ENCODE measurements at places on chromosomes 1 and 21. TPM values are rescaled to one million over a fixed set of nuclear protein-coding genes. Genes with fewer than 3 reads are reported as not detected.

GRCh38 chr1:200862713-200863415, 9.9 kb upstream of the GPR25 start:
- no peaks in the 10 kb centered on the region for H3K4me1 ChIP-seq
- no peak overlapping the region for H3K27ac ChIP-seq
- H3K4me3 ChIP-seq, result no peak overlapping the region
- no peaks in the 10 kb centered on the region for H3K27me3 ChIP-seq
- DNase-seq, result no peak
- no peaks in the 10 kb centered on the region for H3K36me3 ChIP-seq

- no peaks in the 10 kb centered on the region for H3K4me1 ChIP-seq
- DNase-seq, result no peak
- H3K27ac ChIP-seq, result no peak overlapping the region
- no peaks in the 10 kb centered on the region for H3K27me3 ChIP-seq
- H3K4me3 ChIP-seq, result no peak overlapping the region
Observed at GRCh38 chr1:110091381-110091780, 20.9 kb upstream of the UBL4B start.

DNA sequence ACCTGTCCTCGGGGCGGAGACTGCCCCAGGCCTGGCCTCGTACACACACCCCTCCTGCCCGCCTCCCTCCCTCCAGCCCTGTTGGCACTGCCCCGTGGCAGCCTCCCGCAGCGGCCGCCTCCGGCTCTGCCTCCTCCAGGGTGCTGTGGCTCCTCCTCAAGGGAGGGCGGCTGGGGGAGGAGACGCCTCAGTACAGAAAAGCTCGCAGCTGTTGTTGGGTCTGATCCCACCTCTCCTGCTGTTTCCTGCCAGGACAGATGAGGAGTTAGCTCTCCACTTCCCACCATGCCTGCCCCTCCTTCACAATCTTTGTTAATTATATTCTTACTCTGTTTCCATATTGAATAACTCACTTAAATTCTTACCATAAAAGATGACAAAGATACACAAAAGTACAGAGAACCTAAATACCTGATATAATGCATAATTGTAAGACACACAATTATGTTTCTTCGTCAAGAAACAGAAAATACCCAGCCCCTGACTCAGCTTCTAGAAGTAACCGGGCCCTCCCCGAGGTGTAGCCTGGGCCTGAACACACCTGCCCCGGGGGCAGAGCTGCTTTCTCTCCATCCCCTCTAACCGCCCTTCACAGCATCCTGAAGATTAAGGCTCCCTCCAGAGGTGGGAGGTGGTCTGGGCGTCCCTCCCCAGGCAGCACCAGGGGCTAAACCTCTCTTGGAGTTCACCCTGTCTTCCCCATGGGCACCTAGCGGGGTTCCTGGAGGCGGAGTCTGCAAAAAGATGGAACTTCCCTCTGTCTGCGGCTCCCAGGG, 30.6 kb upstream of the COL6A1 start:
- H3K27me3 ChIP-seq, result no peaks in the 10 kb centered on the region

DNA sequence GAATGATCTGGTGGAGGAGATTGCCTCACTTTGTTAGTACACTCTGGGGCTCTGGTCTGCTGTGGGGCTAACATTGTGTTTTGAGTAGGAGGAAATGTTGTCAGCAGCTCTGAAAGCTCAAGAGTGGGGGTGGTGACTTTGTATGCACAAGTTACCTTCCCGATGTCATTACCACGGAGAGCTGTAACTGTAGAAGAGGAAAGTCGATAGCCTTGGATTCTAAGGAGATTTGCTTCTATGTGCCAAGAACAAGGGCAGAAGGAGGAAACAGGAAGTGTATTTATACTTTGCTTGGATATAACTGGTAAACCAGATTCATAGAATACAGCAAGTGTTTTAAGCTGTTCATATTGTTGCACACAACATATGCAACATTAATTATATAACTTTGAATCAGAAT, 196.1 kb downstream of the AMY1C start:
- no peaks in the 10 kb centered on the region for H3K4me1 ChIP-seq
- H3K27me3 ChIP-seq, result no peaks in the 10 kb centered on the region
- H3K4me3 ChIP-seq, result no peak overlapping the region
- no peak overlapping the region for H3K27ac ChIP-seq
- no peaks in the 10 kb centered on the region for H3K36me3 ChIP-seq
- no peak for DNase-seq

DNA sequence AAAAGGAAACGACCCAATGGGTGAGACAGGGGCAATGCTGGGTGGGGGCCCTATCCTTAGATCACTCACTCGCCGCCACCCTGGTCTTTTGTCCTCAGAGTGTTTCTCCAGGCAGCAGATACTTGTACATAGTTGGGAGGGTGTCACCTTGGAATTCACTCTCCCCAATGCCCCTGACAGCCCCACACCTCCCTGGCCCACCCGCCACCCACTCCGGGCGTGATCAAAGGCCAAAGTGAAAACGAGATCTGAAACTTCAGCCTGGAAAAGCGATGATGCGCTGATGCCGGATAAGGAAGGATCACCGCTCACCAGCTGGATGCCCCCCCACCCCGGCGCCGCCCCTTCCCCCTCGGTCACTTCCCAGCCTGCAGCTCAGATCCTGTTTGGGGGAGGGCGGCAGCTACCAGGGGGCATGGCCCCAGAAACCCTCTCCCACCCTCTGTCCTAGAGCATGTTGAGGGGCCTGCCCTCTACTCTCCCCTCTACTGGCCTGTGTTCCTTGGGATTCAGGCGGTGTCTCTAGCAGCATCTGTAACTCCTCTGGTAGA, 33.6 kb upstream of the CASZ1 start:
- no peaks in the 10 kb centered on the region for H3K36me3 ChIP-seq
- H3K27ac ChIP-seq, result no peak overlapping the region

DNA sequence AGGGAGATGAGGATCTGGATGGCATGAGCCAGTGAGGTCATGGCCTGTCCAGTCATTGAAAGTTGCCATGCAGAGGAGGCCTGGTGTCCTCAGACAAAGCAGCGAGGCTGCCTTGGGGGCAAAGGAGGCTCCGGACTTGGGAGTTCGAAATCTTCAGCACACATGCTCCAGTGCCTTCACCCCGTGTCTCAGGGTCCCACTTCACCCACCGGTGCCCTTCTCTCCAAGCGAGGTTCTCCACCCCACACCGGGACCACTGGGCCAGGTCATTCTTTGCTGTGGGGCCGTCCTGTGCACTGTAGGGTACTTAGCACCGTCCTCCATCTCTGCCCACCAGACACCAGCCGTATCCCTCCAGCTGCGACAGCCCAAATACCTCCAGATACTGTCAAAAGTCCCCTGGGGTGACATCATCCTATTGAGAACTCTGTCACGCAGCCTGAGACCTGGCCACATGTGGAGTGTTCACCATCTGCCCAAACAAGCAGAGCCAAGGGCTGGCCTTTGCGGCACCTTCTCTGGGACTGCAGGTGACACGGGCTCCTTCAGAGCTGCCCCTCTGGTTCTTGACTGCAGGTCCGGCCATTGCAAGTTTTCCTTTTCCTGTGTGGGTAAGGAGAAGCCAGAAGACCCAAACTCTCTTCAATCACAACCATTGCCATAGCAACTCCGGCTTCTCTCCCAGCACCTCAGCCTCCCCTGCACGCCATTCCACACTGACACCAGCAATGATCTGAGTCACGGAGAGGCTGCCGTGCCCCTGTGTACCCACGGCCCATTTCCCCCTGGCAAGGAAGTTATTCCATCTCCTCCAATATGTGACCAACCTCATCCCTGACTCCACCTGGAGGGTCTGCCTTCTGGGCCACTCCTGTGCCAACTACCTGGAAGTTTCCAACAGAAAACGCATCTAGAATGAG, 20.4 kb upstream of the PDE9A start:
- H3K27ac ChIP-seq, result no peak overlapping the region
- DNase-seq, result no peak
- no peaks in the 10 kb centered on the region for H3K27me3 ChIP-seq
- peaks cover 11% of the 10 kb centered on the region for H3K4me1 ChIP-seq

DNA sequence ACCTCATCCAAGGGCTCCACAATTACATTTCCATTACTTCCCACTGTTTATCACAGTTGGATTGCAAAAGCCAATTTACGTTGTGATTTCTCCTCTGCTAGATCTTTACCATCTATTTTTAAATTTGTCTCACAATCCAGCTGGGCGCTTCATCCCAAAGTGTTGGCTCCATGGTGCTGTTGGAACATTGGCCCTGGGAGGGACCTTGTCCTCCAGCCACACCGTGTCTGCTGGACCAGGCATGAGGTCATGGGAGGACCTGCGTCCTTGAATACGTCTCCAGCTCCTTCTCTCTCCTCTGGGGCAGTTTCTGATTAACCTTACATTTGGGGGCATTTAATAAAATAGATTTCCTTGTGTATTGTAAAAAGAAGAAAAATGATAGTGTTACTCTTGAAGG, 125.4 kb downstream of the KCNJ6 start:
- no peak overlapping the region for H3K27ac ChIP-seq
- H3K4me3 ChIP-seq, result no peak overlapping the region
- no peaks in the 10 kb centered on the region for H3K27me3 ChIP-seq
- no peak for DNase-seq

DNA sequence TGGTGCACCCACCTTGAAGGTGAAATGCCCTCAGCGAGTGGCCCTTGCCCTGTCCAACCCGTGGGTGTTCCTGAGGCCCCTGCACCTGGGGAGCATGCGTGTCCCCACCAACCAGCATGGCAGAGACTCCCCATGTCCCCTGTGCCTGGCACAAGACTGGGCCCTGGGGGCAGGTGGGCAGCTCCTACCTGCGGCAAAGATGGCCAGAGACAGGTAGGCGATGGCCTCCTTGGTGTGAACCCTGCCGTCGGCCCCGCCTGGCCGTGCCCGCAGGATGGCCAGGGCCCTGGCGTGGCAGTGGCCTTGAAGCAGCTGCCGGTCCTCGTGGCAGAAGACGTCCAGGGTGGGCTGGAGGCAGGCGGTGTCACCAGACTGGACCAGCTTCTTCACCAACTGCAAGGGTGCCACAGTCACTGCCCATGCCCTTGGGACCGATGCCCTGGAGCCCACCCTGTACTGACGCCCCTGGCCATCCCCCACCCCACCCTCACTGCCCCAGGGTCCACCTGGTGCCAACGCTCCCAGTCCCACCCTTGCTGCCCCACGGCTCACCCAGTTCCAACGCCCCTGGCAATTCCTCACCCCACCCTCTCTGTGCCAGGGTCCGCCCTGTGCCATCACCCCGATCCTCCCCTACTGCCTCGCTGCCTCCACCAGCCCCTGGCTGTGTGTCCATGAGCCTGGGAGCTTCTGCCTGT, 15.7 kb downstream of the TTC34 start:
- no peak overlapping the region for H3K27ac ChIP-seq
- no peak overlapping the region for H3K4me3 ChIP-seq
- H3K4me1 ChIP-seq, result no peaks in the 10 kb centered on the region
- H3K27me3 ChIP-seq, result no peaks in the 10 kb centered on the region

- no peak for DNase-seq
- H3K36me3 ChIP-seq, result no peaks in the 10 kb centered on the region
- H3K27me3 ChIP-seq, result no peaks in the 10 kb centered on the region
- H3K4me3 ChIP-seq, result no peak overlapping the region
- H3K4me1 ChIP-seq, result no peaks in the 10 kb centered on the region
- no peak overlapping the region for H3K27ac ChIP-seq
Observed at GRCh38 chr1:228955691-228956090, 220.4 kb downstream of the RHOU start.

DNA sequence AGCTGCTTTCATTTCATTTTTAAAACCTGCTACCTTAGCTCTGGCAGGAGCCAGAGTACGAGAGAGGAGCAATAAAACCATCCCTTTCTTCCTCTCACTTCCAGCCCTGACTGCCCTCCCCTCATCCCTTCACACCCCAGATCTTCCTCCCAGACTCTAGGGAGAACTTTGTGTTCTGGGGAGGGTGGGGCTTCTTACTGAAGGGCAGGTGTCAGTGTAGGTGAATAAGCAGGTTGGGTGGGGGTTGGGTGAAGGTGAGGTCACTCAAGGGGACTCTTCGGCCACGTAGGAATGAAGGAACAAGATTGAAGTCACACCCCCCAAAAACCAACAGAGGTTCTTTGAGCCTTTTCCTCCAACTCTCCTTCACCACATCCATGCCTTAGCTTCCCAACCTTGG, 88.9 kb downstream of the CD58 start:
- DNase-seq, result no peak
- H3K4me3 ChIP-seq, result no peak overlapping the region
- H3K4me1 ChIP-seq, result no peaks in the 10 kb centered on the region
- no peaks in the 10 kb centered on the region for H3K36me3 ChIP-seq

DNA sequence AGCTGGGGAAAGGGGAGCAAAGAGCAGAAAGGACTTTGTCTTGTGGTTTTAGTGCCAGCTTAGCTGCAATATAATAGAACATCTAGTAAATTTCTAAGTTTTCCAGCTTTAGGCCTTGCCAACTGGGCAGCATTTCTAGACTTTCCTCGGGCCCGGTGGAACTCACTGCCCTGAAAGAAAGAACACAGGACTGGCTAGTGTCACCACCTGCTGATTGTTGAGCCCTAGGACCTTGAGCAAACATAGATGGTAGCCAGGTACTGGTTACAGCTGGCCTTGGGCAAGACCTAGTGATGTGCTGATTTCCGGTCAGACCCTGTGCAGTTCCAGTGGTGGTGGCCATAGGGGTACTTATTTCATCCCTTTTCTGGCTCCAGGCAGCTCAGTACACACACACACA, 753.2 kb upstream of the B3GALT2 start:
- H3K36me3 ChIP-seq, result no peaks in the 10 kb centered on the region
- no peaks in the 10 kb centered on the region for H3K27me3 ChIP-seq
- no peak overlapping the region for H3K27ac ChIP-seq
- DNase-seq, result no peak
- no peaks in the 10 kb centered on the region for H3K4me1 ChIP-seq

DNA sequence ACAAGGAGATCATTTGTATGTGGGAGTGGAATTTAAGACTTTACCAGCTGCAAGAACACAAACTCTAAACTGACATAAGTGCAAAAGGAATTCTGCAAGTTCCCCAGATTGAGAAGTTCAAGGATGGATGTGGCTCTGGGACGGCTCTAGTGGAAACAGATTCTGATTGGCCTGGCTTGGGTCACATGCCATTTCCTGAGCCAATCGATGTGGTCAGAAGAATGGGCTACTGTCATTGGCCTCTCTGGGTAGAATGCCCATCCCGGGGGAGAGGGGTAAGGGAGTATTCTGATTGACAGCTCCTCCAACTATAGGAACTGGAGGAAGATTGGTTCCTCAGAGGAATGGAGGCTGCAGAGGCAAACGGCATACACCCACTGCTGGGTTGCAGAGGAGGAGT, 6.0 kb upstream of the IFNLR1 start:
- H3K27me3 ChIP-seq, result no peaks in the 10 kb centered on the region
- DNase-seq, result no peak
- no peak overlapping the region for H3K4me3 ChIP-seq
- H3K36me3 ChIP-seq, result no peaks in the 10 kb centered on the region
- H3K4me1 ChIP-seq, result peaks cover 10% of the 10 kb centered on the region

DNA sequence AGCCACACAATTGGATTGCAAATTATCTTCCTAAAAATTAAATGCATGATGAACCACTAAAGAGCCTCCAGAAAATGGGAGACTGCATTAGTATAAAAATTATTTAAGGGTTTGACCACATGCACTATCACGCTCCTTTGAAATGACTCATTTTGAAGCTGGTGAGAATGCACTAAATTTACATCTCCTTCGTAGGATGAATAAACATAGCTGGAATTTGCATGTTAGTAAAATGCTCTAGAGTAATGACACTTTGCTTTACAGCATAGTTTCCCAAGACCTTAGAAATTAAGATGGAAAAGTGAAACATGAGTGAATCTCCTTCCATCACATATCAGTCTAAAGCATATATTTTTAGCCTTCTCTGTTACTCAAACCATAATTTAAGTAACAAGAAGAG, 2.4 kb downstream of the PLPPR4 start:
- H3K36me3 ChIP-seq, result no peaks in the 10 kb centered on the region
- DNase-seq, result no peak
- no peak overlapping the region for H3K27ac ChIP-seq
- no peak overlapping the region for H3K4me3 ChIP-seq

The PEX11B gene
- total RNA-seq, result 19.4 TPM

The C1orf210 gene
- not detected for total RNA-seq

The GORAB gene
- 25.3 TPM for total RNA-seq

The RPE65 gene
- not detected for total RNA-seq

The ADARB1 gene
- total RNA-seq, result 35.7 TPM

The TFF3 gene
- not detected for total RNA-seq

The ZNF648 gene
- not detected for total RNA-seq

Data from naive thymus-derived CD4-positive, alpha-beta T cell (primary cell).